ENCODE measurements at places on chromosomes 16 and 17.

DNA sequence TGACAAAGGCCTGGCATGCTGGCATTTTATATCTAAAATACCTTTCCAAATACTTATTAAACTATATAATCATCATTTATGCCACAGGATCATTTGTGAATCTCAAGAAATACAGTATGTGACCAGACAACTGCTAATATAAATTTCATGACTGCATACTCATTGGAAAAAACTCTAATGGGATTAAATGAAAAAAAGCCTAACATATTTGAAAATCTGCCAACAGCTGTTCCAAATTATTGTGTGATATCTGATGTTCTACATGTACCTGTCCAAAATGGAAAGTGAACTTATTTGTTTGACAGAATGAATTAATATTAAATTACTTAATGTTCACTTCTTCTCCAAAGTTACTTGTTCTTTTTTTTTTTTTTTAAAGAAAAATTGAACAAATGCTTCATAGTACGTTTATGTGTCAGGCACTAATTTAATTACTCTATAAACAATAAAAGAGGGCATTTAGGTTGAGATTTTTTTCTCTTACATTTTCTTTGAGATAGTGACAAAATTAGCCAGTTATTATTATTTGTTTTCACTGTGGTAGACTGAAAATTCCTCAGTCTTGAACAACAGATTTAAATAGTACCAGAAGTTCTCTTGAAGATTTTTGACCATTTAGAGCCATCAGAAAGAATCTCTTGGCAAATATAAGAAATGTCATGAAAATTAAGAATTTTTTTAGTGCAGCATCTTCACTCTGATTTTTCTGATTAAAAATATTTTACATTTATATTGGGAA, 114.0 kb downstream of the FTO start:
- DNase-seq = no peak

DNA sequence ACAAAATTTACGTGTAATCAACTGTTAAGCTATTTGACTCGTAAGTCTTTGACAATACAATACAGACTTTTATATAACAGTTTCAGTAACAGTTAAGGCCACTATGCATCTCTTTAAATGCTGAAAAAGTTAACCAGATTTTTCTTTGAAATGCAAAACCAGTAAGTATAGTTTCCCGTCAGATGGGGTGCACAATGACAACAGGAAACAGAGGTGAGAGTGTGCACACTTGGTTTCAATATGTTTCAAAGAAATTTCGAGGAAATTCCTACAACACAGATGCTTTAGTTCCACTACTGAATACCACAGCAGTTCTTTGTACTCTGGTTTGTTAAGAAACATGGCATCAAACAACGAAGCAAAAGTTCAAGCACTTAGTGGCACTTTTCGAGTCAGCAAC, 48.4 kb downstream of the RNF157 start:
- no peak for DNase-seq

DNA sequence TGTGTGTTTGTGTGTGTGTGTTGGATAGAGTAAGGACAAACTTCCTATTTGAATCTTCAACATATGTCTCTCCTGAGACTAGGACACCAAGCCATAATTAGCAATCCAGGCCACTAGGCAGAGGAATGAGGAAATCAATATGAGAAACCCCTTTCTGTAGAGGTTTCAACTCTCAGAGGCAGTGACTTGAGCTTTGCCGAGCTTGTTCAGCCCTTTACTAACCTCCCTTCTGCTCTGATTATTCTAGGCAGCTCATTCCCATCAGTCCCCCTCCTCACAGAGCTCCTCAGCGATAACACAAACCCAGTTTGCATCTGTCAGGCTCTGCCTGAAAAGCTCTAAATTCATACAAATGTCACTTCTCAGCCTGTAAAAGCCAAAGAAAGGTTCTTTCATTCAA, 1030.3 kb downstream of the CDH8 start:
- no peak for DNase-seq

DNA sequence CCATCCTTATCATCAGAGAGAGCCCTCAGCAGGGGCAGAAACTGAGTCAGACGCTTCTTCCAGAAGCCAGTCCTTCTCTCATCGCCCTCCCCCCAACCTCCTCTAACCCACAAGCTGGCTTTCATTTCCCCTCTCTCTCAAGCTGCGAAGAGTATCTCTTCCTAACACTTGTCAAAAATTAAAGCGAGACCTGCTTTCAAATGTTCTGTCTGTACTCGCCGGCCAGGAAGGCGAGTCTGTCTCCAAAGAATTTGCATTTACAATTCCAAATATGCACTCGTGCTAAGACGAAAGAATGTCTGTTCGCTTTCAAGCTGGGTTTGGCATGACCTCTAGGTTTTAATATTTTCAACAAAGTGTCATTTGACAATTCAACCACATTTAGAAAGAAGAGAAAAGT, 140.4 kb downstream of the RGS9 start:
- no peak for DNase-seq

- no peak for DNase-seq
These were observed 1.5 kb downstream of the ENPP7 start for GRCh38 chr17:79732254-79732653.

- DNase-seq = no peak
These were observed 3.8 kb downstream of the CMIP start for GRCh38 chr16:81448154-81449131.
